ENCODE measurements at places on chromosomes 12 and 14.

DNA sequence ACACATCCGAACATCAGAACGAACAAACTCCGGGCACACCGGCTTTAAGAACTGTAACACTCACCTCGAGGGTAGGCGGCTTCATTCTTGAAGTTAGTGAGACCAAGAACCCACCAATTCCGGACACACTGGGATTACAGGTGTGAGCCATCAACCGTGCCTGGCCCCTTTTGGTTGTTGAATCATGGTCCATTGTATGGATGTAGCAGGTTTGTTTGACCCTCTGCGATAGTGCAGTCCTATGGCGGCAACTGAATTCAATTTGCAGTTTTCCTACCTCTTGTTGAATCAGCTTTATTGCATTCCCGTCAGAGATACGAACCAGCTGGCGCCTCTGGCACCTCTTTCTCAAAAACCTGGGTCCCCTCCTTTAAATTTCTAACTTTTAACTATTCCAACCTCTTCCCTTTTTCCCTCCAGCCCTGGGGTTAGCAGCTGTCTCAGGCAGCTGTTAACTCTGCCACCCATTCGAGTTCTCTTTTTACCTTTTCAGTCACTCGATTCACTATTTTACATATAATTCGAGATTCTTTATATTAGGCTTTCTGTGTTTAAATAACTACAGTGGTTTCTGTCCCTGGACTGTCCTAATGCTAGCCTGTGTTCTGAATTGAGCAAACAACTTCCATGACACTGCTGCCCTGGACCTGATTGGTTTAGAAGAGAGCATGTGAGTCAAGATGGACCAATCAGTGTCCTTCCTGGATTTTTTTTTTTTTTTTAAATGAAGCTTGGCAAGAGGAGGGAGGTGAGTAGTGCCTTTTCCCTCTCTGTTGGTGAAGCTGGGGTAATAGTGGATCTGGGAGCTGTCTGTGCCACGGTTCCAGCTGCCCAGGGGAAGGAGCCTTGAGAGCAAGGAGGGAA, 261.5 kb downstream of the PCNX1 start:
- DNase-seq, result no peak

- DNase-seq, result no peak
Observed at GRCh38 chr12:129716825-129717224, 187.0 kb downstream of the TMEM132D start.

GRCh38 chr14:76581592-76581991, 179.7 kb upstream of the VASH1 start:
- DNase-seq, result no peak

- DNase-seq, result no peak
Observed at GRCh38 chr14:55582746-55583145, 2.7 kb downstream of the KTN1 start.

- no peak for DNase-seq
Observed at GRCh38 chr12:115672506-115673080, 604.9 kb downstream of the MED13L start.

- DNase-seq, result no peak
Observed at GRCh38 chr14:34034447-34035176, 83.7 kb upstream of the EGLN3 start.

DNA sequence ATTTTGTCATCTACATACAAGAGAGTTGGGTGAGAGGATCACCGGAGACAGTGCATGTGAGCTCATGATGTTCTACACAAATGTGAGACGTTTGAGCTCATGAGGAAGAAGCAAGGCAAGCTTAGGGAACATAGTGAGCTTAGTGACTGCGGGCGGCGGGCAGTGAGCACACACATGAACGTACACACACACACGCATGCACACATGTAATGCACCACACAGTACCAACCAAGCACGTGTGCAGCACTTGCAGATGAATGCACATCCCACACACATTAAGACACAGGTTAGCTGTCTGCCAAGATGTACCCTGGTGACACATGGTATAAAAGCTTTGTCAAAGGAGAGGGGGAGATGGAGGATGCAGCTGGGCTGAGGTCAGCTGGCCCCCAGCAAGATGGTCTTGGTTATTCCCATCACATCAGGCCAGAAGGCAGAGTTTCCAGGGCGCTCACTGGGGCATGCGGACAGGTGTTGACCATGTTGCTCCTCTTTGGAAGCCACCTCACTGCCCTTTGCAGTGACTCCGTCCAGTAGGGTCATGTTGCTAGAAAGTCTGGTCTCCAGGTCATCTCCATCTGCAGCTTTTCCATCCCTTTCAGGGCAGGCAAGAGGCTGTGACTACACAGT, 8.7 kb upstream of the CACNA2D4 start:
- no peak for DNase-seq
